ENCODE measurements at places on chromosomes 11 and 22.

DNA sequence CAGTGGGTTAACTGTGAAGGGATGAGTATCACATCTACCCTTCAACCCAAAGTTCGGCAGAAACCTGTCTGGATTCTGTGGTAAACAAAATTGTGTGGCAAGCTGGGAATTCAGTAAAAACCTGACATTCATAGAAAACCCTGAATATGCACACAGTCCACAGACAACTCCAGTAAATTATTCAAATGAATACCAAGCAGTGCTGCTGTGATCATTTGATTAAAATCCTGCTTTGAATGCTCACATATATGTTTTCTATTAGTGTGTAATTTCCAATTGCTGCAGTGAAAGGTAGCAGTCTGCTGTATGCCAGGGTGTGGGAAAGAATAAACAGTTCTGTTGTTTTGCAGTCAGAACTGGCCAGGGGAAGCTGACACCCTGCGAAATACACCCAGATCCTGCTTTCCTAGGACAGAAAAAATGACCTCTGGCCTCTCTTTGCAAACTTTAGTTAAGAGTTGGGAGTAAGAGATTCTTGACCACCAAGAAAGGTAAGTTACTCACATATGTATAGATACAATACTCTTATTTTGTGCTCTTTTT, 217.8 kb downstream of the FAM76B start:
- no peak for DNase-seq

GRCh38 chr22:50317674-50318073, 9.1 kb downstream of the DENND6B start:
- DNase-seq = no peak

- peak; percentile 81 for DNase-seq
Observed at GRCh38 chr11:126834149-126834548, 166.4 kb downstream of the KIRREL3 start.

- DNase-seq = no peak
Observed at GRCh38 chr11:77053217-77054015, 13.4 kb upstream of the CAPN5 start.

- no peak for DNase-seq
Observed at GRCh38 chr11:70887542-70887827, 364.9 kb downstream of the SHANK2 start.

DNA sequence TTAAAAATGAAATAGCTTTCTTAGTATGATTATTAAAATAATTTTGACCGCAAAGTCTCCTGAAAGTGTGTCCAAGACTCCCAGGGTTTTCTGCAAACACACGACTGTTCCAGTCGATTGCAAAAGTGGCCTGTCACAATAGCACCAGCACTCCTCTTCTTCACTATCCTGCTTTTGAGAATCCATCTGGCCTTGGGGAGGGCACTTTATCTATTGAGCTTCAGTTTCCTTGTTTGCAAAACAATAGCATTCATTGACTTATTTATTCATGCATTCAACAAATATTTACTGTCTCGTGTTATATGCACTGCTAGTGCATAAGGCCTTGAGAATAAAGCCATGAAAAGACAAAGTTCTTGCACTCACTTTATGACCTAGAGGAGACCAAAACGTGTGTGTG, 96.2 kb upstream of the NTM start:
- DNase-seq = no peak

DNA sequence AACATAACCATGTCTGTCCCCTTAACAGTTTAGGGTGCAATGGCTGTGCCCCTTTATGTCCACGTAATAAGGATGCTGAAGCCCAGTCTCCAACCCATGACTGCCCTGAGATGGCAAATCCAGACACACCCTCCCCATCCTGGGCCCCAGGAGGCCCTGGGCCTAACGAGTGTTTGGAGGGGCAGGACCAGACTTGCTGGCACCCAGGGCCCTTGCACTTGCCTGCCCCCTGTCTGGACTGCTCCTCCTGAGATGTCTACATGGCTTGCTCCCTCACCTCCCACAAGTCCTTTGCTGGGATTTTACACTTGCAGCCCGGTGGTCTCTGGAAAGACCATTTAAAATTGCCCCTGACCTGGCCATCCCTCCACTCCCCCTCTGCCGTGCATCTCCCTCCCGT, 132.2 kb upstream of the NECTIN1 start:
- no peak for DNase-seq

DNA sequence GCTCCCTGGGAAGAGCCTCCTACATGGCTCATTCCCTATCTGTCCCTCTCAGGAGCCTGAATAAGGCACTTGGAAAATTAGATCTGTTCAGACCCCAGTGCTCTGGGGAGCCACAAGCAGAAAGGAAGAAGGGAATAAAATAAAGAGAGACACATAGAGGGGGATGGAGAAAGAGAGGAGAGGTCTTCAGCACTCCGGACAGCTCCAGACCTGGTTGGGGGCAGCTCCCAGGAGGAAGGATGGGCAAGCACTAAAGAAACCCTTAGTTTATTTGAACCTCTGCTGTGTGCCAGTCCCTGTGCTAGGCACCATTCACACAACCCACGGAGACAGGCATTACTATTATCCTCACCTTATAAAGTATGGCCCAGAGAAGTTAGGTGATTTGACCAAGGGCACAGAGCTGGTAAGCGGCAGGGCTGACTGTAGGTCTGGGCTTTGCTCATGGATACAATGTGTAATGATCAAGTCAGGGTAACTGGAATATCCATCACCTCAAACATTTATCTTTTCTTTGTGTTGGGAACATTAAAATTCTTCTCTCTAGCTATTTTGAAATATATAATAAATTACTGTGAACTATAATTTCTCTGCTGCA, 53.7 kb upstream of the LRRC32 start:
- no peak for DNase-seq

GRCh38 chr22:25360411-25360810, 141.0 kb downstream of the CRYBB2 start:
- DNase-seq = no peak

GRCh38 chr11:103112364-103112763, 3.1 kb downstream of the DYNC2H1 start:
- DNase-seq = no peak

Data from AG09309 (cell line).